Hypothalamus (tissue), 51 donors: ENCODE measurements at places on chromosomes 16 and 17.

DNA sequence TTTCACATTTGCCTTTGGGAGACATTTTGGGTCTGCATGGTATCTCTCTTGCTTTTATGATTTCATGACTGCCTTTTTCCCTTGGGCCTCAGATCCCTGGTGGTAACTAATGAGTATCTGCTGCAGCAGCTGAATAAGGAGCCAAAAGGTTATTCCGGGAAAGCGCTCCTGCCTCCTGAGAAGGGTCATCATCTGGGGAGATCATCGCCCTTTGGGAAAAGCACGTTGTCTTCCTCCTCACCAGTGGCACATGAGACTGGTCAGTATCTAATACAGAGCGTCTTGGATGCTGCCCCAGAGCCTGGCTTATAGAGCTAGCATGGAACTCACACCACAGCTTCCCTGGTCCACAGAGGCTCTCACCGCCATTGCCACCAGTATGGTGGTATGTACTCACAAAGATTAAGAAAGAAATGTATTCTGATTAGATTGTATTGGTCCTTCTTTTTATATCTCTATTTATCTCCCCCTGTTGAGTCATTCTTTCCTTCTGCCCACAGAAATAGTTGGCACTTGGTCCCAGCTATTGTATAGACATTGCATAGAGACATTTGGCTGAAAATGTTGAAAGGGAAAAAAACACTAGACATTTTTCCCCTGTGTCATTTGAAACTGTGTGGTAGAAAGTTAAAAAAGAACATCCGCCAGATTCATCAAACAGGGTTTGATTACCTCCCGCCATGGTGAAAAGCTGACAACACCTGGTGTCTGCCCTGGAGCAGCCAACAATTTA lies 8.4 kb downstream of the TPPP3 start:
- no peak for DNase-seq

DNA sequence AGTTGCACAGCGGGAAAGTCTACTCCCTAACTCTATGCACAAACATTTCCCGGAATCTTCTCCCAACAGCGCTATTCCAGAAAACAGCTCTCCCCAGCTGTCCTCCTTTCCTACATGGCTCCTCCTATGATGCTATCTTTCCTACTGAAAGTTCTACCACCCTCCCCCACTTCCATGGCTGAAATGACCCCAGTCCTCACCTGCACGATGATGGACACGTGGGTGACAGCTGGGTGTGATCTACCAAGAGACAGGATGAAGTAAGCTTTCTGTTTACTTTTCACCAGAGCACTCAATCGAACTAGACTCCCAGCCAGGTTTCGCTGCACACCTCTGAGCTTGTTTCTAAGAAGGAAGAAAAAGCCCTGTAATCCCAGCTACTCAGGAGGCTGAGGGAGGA lies 10.7 kb downstream of the CTC1 start:
- no peak for DNase-seq

GRCh38 chr16:84396537-84397008 lies 28.2 kb downstream of the ATP2C2 start:
- DNase-seq = no peak

GRCh38 chr17:54426296-54426886 lies 474.3 kb upstream of the TOM1L1 start:
- DNase-seq = no peak
